ENCODE measurements at places on chromosomes 16 and 17.

DNA sequence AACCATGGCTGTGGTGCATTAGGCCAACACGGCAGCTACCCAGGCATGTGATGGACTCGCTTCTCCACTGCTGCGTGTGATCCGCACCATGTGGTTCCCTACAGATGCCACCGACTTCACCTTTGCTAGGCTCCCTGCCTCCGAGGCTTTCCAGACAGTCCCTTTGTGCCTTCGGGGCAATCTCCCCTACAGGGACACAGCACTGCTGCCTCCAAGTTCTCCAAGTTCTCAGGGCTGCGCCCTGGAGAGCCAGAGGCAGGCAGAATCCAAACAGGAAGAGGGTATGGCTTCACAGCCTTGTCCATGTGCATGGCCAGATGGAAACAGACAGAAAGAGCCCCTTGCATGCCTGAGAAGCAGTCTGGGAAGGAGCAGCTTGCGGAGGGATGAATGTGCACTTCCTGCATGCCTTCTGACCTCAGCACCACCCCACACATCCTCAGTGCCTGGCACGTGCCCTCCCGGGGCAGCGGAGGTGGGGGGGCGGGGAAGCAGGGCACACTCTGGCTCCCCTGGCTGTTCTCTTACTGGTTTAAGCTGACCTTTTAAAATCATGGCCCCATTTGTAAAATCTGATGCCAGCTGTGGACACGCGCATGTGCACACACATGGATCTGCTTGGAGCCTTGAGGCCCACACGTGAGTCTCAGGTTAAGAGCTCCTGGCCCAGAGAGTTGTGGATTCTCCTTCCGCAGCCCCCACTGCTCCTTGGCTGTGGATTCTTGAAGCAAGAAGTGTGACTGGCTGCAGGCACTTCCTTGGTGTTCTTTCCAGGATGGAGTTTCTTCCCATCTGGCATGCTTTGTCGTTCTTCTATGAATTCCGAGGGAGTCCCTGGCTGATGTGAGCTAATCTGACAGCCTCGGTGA lies 55.3 kb upstream of the MTSS2 start:
- DNase-seq, result no peak

DNA sequence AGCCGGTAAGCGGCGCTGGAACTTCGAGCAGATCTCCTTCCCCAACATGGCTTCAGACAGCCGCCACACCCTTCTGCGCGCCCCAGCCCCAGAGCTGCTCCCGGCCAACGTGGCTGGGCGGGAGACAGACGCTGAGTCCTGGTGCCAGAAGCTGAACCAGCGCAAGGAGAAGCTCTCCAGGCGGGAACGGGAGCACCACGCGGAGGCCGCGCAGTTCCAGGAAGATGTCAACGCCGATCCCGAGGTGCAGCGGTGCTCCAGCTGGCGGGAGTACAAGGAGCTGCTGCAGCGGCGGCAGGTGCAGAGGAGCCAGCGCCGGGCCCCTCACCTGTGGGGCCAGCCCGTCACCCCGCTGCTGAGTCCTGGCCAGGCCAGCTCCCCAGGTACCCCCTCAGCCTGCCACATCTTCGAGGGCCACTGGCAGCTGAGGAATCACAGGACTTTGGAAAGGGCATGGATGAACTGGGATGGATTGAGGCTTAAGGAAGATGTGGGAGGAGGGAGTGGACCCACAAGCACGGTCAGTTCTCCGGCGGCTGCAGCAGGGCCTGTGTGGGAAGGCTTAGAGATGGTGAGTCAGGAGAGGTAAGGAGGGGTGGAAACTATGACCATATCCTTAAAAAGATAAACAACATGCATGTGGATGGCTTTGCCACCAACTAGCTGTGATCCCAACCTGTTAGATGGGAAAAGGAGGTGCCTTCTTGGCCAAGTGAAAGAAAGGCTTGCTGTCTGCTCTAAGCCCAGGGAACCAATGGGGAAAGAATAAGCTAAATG lies 3.4 kb upstream of the LLGL2 start:
- no peak for DNase-seq

DNA sequence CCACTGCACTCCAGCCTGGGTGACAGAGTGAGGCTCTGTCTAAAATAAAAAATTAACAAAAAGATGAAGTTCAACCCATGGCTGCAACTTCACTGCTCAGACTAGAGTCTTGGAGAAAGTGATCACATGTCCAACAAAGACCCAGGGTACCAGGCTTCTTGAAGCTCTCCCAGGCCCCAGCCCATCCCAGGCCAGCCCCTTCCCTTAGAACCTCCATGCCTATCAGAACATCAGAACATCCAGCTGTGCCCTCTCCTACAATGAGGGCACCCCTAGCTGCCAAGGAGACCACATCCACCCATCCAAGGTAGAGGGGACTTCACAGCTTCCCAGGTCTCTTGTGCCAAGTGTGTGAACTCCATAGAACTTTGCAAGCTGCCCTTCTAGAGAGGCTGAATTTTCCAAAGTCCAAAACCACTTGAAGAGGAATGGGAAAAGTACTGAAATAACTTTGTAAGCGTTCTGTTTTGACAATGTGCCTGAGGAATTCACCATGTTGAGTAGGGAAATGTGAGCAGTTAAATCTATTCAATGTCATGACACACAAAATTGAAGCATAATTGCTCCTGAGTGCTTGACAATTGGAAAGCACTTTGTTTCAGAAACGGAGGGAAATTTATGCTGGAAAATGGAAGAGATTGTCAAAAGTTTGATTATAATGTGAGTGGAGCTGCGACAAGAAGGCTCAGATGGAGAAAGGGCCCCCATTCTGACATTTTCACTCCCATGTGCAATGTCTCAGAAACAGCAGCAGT lies 230.4 kb downstream of the ZNF423 start:
- no peak for DNase-seq

GRCh38 chr17:47894498-47895346 lies 1.3 kb upstream of the SP2 start:
- DNase-seq, result no peak

DNA sequence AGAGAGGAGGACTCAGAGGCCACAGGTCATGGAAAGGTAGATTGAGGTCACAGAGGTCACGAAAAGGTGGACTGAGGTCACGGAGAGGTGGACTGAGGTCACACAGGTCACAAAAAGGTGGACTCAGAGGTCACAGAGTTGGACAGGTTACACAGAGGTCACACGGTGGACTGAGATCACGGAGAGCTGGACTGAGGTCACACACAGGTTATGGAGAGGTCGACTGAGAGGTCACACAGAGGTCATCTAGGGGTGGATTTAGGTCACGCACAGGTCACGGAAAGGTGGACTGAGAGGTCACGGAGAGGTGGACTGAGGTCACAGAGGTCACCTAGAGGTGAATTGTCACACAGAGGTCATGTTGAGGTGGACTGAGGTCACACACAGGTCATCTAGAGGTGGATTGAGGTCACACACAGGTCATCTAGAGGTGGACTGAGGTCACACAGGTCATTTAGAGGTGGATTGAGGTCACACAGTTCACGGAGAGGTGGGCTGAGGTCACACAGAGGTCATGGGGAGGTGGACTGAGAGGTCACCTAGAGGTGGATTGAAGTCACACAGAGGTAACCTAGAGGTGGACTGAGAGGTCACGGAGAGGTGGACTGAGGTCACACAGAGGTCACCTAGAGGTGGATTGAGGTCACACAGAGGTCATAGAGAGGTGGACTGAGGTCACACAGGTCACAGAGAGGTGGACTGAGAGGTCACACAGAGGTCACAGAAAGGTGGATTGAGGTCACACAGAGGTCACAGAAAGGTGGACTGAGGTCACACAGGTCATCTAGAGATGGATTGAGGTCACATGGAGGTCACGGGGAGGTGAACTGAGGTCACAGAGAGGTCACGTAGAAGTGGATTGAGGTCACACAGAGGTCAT lies 26.7 kb upstream of the JPT2 start:
- DNase-seq, result no peak

- no peak for DNase-seq
These were observed 1.2 kb downstream of the NEUROD2 start for GRCh38 chr17:39606434-39607056.

GRCh38 chr17:50866950-50867362 lies 802 bp upstream of the TOB1 start:
- DNase-seq, result peak; percentile 81

GRCh38 chr16:47475786-47476185 lies 14.7 kb downstream of the PHKB start:
- no peak for DNase-seq

DNA sequence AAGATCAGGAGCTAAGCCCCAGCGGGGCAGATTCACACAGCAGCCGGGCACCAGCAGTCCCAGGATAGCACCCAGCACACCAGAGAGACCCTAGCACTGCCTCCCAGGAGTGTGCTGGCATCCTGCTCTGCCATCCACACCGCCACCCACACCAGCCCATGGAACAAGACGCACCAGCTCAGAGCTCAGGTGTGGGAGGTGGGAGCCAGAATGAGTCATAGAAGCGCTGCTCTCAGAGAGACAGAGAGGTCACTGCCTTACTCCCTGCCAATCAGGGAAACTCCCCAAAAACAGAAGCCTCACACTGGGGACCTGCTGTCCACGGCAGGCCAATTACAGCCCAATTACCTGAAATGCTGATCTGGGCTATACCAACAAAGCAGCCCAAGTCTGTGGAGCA lies 64.9 kb downstream of the CDYL2 start:
- DNase-seq, result no peak

DNA sequence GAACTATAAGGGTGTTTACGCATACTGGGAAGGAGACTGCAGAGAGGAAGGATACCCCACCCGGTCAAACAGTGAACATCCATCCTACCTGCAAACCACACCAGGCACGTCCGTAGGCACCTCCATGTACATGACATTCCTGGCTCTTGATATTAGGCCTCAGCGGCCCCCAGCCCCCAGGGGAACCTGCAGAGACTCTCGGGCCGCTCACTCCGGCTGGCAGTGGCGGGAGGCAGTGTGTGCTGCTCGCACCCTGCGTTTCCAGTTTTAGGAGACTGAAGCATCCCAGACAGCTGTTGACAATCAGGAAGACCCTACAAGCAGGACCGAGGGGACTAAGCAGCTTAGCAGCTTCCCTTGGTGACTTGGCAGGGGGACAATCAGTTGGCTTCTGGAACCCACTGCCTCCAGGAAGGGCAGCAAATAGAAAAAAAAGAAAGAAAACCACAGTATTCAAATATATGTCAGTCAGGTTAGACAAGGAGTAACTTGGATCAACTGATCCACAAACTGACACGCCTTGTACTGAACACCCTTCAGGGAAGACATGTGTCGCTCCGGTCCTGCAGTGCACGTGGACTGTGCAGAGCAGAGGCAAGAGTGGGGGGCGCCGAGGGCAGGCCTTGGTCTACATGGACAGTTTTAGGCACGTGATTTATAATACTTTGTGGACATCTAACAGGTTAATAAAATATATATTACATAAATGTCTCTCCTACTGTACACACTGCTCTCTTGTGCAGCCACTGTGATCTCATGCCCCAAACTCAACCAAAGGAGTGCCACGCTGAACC lies 29.9 kb upstream of the CLEC18B start:
- no peak for DNase-seq

DNA sequence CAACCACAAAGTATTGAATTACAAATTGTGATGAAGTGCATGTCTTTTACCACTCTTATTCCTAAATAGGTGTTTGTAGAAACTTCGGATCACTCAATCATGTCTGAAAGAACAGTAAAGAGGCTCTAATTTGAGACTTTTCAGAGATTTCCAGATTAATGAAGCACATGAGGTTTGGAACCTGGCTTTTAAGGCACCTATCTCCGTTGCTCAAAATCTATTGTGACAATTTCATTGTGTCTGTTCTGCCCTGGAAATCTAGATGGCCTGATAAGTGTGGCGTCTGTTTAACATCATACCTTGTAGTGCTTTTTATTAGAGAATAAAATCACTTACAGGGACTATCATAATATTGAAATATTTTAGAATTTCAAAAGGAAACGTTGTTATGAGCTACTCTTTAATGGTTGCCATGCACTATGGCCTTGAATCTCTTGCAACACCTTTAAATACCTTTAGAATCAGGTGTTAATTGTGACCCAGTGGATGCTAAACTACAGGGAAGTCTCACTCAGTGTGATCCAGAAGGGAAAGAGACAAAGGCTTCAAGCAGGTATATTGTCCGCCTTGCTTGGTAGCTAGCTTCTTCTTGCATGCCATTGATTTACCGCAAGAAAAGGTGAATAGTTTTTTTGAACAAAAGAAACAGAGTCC lies 210.3 kb downstream of the CNTNAP4 start:
- DNase-seq, result no peak

DNA sequence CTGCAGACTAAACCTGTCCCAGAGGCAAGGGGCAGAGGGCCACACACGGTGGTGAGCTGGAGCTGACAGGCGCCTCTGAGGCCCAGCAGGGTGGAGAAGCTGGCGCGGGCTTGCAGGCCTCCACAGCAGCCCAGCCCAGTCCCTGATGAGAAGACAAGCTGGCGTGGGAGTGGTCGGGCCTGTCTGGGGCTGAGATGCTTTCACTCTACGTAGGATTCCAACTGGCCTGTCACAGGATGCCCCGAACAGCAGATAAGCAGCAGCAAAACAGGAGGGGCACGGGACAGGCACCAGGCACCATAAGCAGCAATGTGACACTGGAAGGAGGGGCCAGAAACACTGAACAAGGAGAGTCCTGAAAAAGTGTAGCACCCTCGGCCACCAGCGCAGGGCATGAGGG lies 40.1 kb downstream of the PEMT start:
- no peak for DNase-seq

DNA sequence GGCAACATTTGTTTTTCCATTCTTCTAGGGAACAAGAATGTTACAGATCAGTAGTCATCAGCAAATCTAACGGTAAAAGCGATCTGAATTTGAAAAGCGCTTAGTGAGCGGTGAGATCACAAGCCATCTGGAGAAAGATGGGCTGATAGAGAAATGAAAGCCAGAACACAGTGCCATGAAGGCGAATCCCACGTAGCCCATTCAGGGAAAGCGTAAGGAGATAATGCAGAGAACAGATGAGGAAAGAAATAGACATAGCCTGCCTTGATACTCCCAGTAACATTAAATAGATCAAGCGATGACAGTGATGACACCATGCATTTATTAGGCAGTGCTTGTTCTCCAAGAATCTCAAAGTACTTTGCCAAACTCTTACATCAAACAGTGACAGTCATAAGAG lies 183.1 kb upstream of the PSMD7 start:
- no peak for DNase-seq

GRCh38 chr16:70728150-70728549 lies 42.3 kb upstream of the MTSS2 start:
- no peak for DNase-seq

- DNase-seq, result no peak
These were observed 23.6 kb upstream of the WIPI1 start for GRCh38 chr17:68480885-68481284.

GRCh38 chr16:68719993-68720489 lies 17.1 kb upstream of the CDH1 start:
- DNase-seq, result no peak

DNA sequence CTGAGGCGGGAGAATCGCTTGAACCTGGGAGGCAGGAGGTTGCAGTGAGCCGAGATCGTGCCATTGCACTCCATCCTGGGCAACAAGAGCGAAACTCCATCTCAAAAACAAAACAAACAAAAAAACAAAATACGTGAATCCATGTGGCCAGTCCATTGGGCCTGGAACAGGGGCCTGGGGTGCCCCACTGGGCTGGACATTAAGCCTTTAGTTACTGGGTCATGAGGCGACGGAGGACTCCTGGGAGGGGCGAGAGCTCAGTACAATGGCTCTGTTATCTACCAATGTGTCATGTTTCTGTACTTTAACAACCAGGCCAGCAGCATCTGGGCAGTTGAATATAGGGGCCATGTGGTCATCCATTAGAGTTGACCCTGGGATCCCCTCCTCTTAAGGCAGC lies 18.9 kb upstream of the CLEC18A start:
- DNase-seq, result no peak
